NCI-H460 (cell line): ENCODE measurements at places on chromosomes 3 and 15.

DNA sequence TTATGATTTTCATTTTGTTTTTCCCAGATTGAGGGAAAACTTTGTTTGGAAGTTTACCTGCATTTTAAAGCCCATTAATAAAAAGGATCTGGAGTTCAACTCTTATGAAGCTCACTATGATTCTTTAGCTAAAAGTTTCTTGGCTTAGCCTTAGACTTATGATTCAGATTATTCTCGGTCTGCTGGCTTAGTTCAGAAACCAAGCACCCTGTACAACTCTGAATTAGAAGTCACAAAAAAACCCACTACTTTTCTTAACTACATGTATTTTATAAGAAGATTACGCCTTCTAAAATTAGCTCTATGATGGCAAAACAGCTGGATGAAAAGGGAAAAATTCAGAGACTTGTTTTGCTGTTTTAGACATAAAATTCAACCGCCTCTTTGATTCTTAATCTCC lies 14.3 kb upstream of the DENND4A start:
- DNase-seq, result no peak

- no peak for DNase-seq
These were observed 13.2 kb upstream of the GPD1L start for GRCh38 chr3:32093204-32093603.

DNA sequence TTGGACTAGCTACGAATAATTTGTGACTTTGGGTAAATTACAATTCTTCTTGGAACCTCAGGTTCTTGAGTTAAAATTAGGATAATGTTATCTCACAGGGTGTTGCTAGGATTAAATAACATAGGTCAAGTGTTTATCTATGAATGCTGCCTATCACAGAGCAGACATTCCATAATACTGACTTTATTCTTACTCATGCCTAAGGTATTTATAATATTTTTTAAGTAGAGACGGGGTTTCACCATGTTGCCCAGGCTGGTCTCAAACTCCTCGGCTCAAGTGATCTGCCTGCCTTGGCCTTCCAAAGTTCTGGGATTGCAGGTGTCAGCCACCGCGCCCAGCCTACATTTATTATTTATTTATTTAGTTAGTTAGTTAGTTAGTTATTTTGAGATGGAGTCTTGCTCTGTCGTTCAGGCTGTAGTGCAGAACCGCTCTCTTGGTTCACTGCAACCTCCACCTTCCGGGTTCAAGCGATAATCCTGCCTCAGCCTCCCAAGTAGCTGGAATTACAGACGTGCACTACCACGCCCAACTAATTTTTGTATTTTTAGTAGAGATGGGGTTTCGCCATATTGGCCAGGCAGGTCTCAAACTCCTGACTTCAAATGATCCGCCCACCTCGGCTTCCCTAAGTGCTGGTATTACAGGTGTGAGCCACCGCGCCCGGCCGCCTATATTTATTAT lies 741 bp upstream of the ZNF106 start:
- peak; percentile 33 for DNase-seq

GRCh38 chr3:147413686-147414389 lies 4.7 kb downstream of the ZIC1 start:
- DNase-seq, result no peak

DNA sequence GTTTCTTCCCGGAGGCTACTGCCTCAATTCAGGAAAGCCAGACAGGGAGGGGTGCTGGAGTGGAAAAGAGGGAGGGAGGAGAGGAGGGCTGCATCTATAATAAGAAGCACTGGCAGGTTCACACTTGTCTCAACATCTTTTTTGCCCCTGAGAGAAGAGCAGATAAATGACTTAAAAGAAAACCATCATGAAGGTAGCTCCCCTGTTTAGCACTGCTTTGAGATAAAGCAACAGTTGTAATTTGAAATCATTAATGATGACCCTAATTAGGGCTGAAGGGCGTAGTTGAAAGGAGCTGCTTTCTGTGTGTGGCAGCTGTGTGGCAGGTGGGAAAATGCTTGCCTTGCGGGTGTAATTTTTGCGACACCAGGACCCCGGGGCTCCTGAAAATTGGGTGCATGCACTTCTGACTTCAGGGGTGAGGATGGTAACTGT lies 222.8 kb upstream of the IL12A start:
- DNase-seq, result no peak
